ENCODE measurements at places on chromosomes 6 and 20. TPM values are rescaled to one million over a fixed set of nuclear protein-coding genes. Genes with fewer than 3 reads are reported as not detected.

MMP24 gene
- 0.43 TPM for total RNA-seq

AIF1 gene
- not detected for total RNA-seq

CNPY3 gene
- 36.7 TPM for total RNA-seq

DNA sequence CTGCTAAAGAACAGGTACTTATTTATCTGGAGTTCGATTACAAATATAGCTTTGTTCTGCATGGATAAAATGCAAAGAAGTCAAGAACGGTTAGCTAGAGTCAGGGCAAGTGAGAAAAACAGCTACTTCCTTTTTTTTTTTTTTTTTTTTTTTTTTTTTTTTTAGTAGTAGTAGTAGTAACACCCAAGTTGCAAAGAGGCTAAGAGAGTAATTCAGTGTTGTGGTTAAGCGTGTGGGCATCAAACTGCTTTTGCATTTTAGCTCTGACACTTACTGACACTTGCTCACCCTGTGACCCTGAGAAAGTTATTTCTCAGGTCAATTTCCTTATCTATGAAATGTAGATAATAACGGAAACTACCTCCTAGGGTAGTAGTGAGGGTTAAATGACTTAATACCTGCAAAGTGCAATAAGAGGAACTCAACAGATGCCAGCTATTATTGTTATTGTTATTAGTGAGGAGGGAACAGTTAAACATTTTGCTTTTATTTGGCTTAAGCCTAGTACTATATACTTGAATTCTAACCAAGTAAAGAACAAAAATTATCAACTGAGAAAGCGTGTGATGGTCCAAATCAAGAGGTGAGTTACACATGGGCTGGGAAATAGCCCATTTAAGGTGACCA, 86.7 kb upstream of the BACH2 start:
- no peak for DNase-seq

GRCh38 chr6:111517965-111518364, 34.9 kb upstream of the REV3L start:
- DNase-seq = no peak

GRCh38 chr6:21742238-21742660, 148.7 kb downstream of the SOX4 start:
- DNase-seq = peak; percentile 91

DNA sequence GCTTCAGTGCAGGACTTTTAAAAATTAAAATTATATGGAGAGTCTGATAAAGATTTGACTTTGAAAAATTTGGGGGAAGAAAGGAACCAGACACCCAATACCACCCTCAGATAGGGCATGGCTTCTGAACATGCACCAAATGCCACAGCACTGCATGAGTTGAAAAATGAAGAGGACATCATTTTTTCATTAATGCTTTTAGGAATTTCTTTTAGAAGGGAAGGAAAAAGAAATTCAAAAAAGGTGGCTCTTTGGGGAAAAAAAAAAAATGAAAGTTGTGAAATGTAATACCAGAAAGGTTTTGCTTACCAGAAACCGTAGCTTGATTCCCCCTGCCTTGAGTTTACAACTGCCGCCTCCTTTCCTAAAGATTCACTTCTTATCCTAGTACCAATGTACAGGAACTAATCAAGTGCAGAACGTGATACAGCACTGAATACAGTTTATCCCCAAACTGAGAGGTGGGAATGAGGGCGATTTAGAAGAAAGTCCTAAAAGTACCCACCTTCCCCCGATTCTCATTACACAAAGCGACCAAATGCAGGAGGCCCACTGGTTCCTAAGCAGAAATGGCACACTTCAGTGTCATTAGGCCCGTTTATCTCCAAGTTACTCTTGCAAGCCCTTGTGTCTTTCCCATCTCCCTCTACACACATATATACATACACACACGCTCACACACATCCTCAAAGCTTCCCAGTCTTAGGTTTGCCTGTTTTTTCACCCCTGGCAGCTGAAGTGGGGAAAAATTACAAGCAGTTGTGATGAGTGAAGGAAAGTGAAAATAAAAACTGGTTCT, 2.8 kb downstream of the PPP1R10 start:
- peak; percentile 11 for DNase-seq

DNA sequence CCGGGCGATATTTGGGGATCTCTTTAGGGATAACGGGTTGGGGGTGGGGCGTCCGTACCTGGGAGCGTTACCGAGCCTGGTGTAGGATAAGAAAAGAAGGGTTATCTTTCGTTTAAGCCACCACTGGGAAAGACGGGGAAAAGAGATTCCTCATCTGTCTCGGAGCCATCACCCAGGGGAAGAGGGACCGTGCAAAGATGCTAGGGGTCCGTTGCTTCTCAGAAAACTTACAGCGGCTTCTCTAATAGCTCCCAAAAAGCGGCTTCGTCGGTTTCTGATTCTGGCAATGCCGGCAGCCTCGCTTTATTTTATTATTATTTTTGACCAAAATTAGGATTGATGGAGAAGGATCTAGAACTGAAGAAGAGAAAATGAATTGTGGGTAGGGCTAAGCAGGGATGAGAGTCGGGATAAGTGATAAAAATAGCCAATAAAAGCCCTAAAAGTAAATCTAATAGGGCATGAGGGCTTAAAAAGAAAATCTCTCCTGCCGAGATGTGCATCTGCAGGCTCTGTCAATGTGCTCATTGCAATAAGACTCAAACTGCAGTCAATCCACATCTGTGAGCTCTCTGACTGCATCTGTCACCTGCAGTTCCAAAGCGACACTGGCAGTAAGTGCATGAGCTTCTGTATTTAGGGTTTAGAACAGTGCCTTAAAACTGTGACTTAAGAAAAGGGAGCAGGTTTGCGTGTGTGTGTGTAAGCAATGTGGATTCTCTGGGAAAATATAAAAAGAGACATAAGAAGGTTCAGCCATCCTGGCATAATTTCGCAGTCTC, 801 bp downstream of the TBPL1 start:
- no peak for DNase-seq

- DNase-seq = peak; percentile 55
Observed at GRCh38 chr6:139602577-139602976, 228.1 kb upstream of the CITED2 start.

- DNase-seq = peak; percentile 56
Observed at GRCh38 chr6:11085758-11086435, 7.7 kb upstream of the SMIM13 start.

GRCh38 chr6:13015379-13015681, 298.8 kb downstream of the PHACTR1 start:
- DNase-seq = no peak

GRCh38 chr6:63764318-63764916, 128.8 kb downstream of the PHF3 start:
- peak; percentile 59 for DNase-seq
